ENCODE measurements at places on chromosomes 2 and 18.

DNA sequence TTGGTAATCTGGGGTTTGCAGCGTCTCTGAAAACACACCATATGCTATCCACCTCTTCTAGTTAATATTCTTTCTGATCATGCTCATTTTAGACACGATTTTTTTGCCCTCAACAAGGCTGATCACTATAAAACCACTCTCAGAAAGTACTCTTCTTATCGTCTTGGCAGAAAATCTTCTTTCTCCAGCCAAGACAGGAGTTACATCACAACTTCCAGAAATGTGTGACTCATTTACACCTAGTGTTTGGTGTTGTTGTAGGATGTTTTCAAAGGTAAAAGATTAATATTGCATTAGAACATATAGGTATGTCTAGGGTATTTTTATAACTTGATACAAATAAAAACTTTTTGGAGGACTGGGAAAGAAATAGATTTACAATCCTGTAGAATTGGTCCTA is 138.5 kb upstream of the NETO1 start:
- no peak for DNase-seq

DNA sequence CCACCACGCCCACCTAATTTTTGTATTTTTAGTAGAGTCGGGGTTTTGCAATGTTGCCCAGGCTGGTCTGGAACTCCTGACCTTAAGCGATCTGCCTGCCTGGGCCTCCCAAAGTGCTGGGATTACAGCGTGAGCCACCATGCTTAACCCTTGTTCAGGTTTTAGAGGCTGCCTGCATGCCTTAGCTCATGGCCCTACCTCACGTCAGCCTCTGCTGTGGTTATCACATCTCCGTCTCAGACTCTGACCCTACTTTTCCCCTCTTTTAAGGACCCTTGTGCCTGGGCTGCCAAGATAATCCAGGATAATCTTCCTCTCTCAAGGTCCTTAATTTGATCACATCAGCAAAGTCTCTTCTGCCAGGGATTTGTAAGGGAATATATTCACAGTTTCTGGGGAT is 98.2 kb upstream of the PMAIP1 start:
- DNase-seq = no peak

DNA sequence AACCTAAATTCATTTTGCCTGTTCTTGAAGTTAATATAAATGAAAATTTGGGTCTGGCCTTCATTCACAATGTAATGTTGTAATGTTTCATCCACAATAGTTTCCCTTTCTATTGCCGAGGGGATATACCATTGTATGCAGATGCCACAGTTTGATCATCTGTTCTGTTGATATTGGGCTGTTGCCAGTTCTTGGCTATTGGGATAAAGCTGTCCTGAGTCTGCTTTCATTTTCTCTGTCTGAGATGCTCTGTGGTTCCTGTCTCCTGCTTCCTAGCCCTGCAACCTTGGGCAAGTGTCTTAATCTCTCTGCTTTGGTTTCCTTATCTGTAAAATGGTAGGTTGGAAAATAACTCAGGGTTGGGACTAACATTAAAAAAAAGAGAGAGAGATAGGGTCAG is 25.2 kb downstream of the B3GNT2 start:
- DNase-seq = no peak

DNA sequence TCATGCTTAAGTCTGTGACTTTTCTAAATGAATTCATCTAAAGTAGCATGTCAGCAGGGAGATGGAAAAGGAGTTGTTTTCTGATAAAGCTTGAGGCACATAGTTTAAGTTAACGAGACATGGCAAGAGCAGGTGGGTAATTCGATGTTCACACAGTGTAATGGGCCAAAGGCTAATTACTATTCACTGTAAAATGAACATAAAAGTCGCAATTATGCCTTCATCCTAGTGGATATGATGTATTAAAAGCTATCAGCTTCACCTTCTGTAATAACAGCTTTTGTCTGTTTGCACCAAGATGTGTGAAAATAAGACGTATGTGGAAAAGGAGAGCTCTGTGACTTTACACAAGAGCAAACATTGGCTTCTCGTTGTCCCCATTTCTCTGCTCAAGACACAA is 94.2 kb upstream of the CDH20 start:
- DNase-seq = peak; percentile 53

GRCh38 chr2:156539086-156539860 is 103.1 kb downstream of the GPD2 start:
- no peak for DNase-seq

GRCh38 chr2:83071914-83072313 is 1387.2 kb downstream of the SUCLG1 start:
- no peak for DNase-seq

GRCh38 chr2:220270481-220271070 is 643.1 kb downstream of the SLC4A3 start:
- no peak for DNase-seq

- DNase-seq = no peak
Observed at GRCh38 chr2:110732422-110733413, at the start of gene ACOXL. TSS of gene ACOXL (plus strand) at chr2:110732573. CDS start at chr2:110768390, 35,817 bp downstream.

DNA sequence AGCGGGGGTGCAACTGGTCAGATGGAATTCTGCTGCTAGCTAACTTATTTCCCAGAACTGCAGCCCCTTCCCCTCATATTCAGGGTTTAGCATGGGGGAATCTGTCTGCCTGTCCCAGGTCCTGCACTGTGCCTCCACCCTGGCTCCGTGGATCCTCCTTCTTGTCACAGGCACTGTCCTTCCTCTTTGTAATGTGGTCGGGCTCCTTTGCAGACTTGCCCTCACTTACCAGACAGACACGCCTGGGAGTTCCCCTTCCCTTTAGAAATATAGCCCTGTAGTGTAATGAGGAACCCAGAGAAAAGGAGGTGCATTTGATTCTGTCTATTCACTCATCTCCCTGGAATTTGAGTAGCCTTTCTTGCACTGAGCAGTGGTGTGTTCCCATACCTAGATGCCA is 108.7 kb downstream of the TRIM43 start:
- DNase-seq = no peak

GRCh38 chr2:149568138-149568537 is 19.4 kb downstream of the MMADHC start:
- DNase-seq = no peak

GRCh38 chr18:57025540-57025939 is 121.3 kb upstream of the BOD1L2 start:
- no peak for DNase-seq

- no peak for DNase-seq
Observed at GRCh38 chr2:129055824-129056223, 737.2 kb upstream of the HS6ST1 start.

DNA sequence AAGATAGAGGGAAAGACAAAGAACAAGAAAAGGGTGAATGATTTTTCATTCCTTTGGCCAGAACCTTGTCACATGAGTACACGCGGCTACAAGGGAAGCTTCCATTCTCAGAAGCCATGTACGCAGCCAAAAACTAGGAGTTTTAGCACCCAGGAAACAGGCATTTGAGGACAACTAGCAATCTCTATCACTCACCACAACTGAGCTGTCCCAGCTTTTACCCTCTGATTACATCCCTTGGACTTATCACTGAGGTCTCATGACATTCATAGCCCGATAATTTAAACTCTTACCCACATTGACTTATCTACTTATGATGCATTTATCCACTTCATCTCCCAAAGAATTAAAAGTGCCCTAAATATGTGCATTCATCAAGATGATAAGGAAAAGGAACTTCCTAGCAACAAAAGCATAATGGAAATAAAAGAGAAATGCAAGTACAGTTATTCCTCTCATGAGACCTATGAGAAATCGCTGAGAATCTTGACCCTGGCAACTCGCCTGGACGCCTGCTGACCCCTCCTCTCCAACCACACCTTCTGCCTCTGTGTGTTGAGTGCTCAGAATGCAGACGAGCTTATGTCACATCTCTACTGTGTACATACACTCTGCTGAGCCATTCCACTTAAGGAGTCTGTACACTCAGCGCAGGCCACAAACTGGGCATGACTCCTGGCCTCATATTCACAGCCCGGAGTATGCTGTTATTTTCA is 28.7 kb upstream of the MFSD6 start:
- no peak for DNase-seq

DNA sequence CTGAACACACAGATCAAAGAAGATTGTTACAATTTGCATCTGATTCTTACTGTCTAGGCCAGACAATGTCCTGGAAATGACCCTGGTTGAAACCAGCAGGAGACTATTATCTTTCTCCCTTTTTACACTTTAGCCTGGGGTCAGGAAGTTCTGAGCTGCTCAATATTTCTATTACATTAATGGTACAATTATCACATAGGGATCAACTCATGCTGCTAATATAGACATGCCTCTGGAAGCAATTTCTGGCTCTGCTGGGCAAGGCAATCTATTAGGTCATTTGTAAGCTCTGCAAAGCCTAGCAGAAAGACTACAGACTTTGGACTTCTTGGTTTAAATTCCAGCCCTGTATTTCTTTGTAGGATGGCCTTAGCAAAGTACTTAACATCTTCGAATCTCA is 205.3 kb downstream of the LRP1B start:
- DNase-seq = no peak

DNA sequence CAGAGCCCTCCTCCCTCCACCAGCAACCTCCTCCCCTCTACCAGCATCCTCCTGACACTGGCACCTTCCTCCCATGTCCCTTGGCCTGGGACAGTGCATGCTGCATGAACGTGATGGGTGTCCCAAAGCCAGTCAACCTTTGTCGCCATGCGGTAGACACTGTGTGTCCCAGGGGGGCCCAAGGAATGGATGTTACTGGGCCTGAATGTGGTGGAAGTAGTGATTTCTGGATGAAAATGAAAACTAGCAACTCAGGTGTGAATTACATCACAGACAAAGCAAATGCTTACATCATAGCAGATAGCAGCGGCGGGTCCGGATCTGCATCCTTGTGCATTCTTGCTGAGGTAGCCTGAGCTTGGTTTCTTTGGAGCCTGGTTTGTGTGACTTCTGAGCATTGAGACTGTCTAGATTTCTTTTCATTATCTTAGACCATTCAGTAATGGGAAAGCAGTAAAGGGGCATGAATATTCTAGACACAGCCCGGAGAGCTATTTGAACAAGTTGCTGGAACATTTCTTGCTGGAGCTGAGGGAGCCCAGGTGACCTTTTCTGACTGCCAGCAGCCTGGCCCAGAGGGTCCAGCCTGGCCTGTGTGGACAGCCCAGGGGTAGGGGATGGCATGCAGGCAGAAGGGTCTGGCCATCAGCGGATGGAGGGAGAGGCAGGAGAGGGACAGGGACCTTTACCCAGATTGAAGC is 100.4 kb downstream of the FAM210A start:
- DNase-seq = no peak

Data from NCI-H1930 (cell line).